ENCODE measurements at places on chromosomes 2 and 18.
A peak's percentile ranks its signal among the peaks of the same experiment; 100 is the strongest.

DNA sequence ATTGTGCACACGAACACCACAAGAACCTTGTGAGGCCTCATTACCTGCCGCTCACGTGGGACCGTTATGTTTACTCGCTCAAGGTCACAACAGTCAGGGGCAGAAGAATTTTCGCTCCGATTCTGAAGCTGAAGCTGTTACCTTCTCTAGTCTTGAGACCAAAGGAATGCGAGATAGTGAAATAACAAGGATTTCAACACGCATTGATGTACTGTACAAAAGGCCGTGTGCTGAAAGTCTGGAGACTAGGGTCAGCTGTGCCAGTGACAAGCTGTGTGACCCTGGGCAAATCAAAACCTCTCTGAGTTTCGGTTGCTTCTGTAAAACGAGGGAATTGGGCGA, 583 bp downstream of the NEMP2 start:
- DNase-seq = no peak

DNA sequence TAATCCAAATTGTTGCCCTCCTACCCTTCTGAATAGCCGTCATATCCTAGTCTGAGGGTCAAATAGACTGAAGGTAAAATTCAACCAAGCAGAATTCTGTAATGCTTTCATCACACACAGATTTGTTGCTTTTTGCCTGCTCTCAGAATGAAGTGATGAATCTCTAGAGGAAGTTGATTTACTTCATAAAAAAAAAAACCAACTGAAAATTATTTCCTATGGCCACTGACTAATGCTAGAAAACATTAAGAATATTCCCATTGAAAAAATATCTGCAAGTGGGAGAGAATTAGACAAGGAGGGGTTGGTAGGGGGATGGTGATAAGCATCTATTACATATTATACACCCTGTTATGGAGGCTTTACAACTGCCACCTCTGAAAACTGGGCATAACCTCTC, 2.3 kb upstream of the IL1RL2 start:
- no peak for DNase-seq

GRCh38 chr2:195601361-195601760, 55.7 kb upstream of the SLC39A10 start:
- DNase-seq = no peak

GRCh38 chr18:12393510-12393909, 14.2 kb upstream of the PRELID3A start:
- no peak for DNase-seq

DNA sequence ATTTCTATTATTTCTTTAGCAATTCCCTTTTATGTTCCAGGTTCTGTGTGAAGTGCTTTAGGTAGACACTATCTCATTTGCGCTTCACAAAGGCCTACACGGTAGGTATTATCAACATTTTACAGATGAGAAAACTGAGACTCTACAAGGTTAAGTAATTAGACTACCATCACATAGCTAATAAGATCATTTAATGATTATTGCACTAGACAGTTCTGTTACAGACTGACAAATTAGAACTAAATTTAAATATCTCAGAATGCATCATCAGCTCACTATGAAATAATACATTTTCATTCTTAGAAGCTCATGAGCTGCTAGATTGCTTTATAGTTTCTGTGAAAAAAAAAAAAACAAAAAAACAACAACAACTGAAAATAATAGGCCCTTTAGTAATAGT, 37.9 kb downstream of the DARS1 start:
- no peak for DNase-seq

DNA sequence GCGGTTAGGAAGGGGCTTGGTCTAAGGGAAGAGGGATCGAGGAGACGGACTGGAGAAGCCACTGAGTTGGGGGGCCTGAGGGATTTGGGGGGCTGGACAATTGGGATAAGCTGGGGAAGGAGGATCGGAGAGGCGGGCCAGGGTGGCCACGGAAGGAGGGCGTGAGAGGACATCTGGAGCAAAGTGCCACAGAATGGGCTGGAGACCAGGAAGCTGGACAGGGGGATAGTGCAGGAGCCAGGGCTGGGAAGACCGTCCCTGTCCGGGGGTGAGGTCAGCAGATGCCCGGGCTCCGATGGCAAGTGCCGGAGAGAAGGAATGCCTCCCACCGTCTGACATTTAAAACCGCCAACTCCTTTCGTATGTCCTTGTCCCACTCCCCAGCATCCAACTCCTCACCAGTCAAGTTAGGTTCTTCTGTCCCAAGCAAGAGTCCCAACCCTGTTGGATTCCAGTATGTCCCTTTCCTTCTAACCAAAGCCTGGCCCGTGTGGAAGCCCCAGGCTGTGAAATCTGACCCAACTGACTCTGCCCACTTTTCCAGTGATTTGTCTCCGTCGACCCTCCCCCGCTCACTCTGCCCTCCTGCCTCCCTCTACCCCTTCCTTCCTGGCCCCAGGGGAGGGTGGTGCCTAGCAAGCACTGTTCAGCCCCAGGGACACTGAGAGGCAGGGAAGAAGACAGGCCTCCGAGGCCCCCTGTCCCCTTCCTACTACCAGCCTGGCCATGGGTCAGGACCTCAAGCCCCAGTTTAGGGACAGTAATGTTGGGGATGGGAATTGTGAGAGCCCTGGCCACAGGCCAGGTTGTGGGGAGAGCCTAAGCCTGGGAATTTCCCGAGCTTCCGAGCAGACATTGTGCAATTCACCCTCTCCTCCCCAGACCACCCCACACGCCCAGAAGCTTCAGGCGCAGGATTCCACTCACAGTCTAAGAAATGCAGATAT, 31.5 kb upstream of the TMBIM1 start:
- no peak for DNase-seq

DNA sequence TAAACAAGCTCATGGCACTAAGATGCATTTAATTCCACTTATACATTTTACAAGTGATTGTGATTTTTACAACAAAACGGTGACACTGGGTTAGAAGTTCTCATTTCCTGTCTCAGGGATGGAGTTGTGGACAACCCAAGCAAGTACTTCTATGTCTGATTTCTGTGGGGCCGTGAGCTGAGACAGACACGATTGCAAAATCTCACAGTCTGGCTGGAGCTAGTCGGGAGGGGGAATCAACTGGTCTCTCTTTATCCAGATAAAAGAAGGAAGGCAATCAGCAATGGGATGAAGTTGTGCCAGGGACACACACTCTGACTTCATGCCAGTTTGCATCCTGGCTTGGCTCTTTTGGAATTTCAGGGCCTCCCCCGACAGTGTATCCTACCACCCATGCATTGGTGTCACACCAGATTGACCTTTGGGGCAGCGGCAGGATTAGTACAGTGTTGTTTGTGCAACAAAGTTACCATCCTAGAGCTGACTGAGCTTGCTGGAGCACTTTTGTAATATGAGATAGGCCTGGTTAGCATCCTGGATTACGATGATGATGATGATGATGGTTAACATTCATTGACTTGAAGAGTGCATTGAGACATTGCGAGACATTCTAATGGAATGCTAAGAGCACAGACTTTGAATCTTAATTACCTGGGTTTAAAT, 98.8 kb downstream of the CTAGE1 start:
- no peak for DNase-seq

GRCh38 chr18:2963048-2963447, 49.9 kb downstream of the LPIN2 start:
- DNase-seq = no peak

DNA sequence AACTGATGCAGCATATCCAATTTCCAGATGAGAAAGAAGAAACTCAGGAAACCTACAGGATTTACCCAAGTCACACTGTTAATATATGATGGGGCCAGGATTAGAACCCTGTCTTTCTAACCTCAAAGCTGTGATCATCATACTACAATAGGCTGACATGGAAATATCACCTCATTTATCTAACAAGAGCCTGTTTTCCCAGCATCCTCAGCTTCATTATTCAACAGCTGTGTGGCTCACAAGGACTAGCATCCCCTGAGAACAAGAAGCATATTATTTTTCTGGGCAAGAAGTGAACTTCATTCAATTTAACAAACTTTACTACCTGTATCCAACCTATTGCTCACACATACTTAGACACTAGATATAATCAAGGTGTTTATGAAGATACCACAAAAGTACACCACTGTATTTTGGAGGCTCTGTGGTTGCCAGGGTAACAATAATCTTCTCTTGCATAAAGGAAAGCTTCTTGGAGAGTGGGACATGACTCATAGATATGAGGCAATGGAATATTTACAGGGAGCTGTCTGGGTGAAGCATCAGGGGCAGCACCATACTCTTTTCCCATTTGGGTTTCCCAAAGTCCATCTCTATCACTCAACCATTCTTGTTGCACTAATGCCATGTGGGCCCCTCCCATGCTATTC, 218.2 kb downstream of the RAD51AP2 start:
- no peak for DNase-seq

DNA sequence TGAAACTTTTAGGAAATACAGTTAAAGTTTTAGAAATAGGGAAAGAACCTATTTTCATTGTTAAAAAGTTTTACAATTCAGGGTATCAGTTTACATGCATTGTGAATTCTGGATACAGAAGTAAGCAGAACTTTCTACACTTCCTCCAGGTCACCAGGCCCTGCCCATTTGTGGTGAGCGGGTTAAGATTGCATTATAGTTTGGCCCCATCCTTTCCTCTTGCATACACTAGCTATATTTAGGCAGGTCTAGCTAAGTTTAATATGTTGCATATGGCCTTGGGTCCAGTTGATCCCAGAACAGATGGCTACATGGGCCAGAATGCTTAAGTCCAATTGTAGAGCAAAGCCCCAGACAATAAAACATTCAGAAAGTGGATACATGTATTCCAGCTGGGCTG, 4.8 kb downstream of the VWA3B start:
- no peak for DNase-seq

- DNase-seq = no peak
Observed at GRCh38 chr2:97354576-97354975, 235.1 kb downstream of the ANKRD36B start.

DNA sequence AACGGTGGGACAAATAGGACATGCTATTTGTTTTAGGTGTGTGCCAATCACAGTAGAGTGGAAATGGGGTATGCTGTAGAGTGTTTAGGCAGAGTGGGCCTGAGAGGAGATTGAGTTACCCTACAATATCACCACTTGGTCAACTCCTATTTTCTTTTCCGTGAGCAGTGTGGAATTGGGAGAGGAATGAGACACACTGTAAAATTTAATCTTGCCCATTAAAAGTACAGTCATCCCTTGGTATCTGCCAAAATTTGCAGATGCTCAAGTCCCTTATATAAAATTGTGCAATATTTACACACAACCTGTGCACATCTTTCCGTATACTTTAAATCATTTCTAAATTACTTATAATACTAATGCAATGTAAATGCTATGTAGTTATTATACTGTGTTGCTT, 12.4 kb downstream of the FBXO48 start:
- no peak for DNase-seq

DNA sequence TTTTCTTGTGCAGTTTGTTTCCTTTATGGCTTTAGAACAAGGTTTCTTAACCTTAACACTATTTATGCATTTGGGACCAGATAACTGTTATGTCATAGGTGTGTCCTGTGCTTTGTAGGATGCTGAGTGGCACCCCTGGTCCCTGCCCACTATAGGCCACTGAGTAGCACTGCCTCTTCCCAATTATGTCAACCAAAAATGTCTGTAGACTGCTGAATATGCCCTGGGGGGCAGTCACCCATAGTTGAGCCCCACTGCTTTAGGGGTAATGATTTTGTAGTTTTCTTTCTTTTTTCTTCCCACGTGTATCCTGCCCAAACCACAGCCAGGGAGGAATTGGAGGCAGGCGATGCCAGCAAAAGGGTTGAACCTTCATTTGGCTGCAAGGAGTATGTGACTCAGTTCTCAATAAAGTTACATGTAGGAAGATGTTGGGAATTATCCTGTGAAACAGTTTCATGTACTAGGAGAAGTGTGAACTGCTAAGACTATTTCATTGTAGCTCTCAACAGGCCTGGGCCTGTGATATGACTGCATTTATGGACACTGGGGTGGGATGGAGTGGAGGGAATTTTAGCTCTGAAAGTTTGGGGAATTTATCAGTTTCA, 65.7 kb downstream of the FMNL2 start:
- no peak for DNase-seq

- peak; percentile 55 for DNase-seq
Observed at GRCh38 chr2:46072101-46072820, 224.9 kb upstream of the EPAS1 start.

GRCh38 chr2:83369601-83370418, 1089.3 kb downstream of the SUCLG1 start:
- DNase-seq = no peak

DNA sequence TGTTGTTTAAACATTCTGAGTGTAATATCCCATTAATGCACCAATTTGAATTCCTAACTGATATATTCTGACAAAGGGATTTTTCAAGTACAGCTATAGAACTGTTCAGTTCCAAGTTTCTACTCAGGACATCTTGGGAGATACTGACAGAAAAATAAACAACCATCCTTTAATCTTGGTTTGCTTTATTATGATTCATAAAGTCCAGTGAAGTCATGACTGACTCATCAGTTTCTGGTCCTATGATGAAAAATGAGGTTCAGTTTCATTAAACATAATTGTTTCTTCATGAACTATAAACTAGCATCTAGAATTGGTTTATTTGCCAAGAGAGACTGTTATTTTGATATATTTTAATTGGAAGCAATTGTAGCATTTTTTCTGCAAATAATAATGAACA, 896.2 kb downstream of the CCDC85A start:
- DNase-seq = no peak

DNA sequence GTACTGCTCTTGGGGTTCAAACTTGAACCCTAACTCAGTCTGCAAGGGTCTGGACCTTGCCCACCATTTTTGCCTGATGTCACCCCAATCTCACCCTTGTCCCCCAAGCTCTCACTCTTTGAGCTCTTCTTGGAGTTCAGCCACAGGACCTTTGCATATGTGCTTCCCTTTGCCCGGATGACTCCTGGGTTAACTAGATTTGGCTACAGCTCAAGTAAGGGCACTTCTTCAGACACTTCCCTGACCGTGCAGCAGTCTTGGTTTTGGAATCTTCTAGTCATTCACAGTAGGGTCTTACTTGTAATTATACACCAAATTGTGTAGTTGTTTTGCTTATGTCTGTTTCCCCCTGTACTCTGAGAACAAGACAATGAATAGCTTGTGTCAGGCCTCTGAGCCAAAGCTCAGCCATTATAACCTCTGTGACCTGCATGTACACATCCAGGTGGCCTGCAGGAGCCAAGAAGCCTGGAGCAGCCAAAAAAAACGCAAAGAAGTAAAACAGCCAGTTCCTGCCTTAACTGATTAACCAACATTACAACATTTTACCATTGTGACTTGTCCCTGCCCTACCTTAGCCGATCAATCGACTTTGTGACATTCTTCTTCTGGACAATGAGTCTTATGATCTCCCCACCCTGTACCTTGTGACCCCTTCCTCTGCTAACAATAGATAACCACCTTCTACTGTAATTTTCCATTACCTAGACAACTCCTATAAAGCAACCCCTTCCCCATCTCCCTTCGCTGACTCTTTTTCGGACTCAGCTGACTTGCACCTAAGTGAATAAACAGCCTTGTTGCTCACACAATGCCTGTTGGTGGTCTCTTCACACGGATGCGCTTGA, 1.0 kb upstream of the MOGAT1 start:
- DNase-seq = no peak

- no peak for DNase-seq
Observed at GRCh38 chr2:226434702-226435101, 364.9 kb downstream of the IRS1 start.

GRCh38 chr18:8763611-8764010, 58.3 kb downstream of the MTCL1 start:
- DNase-seq = no peak

Measured in NCI-H524 treated with DMSO at 0.1 percent for 48 hours (cell line).